Caco-2 (cell line): ENCODE measurements at places on chromosomes 11 and 22. TPM values are rescaled to one million over a fixed set of nuclear protein-coding genes. Genes with fewer than 3 reads are reported as not detected.

GRCh38 chr11:10087186-10087922 is 206.7 kb downstream of the SBF2 start:
- DNase-seq = no peak

GRCh38 chr11:125114518-125114917 is 3.1 kb upstream of the TMEM218 start:
- no peak for DNase-seq

DNA sequence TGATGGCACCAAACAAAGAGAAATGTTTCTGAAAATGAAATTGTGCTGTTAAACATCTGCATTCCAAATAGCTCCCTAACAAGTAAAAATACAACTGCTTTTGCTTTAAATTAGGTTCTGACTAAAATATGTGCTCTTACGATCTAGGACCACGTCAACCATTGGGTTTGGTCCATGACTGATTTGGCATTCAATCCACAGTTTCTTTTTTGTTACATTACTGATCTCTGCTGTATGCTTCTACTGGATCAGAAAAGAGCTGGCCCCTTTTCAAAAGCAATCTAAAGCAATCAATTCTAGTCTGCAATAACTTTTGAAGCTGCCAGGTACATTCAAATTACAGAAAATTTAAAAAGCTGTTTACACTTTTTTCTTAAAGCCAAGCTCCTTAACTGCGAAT is 1047.1 kb upstream of the CCDC90B start:
- no peak for DNase-seq

DNA sequence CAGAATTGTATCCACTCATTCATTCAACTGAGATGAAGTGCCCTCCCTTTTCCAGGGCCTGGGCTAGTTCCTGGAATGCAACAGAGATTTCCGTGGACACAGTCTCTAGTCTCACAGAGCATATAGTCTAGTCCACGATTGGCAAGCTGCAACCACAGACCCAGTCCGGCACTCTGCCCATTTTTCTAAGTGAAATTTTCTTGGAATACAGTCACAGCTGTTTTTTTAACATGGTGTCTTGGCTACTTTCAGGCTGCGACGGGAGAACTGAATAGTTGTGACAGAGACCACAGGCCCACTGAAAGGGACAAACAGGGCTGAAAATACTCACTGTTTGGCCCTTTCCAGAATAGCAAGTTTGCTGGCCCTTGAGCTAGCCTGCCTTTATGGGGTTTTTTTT is 29.2 kb downstream of the ALG12 start:
- no peak for DNase-seq

- DNase-seq = peak; percentile 64
These were observed 26.9 kb downstream of the SUSD2 start for GRCh38 chr22:24208012-24208749.

DNA sequence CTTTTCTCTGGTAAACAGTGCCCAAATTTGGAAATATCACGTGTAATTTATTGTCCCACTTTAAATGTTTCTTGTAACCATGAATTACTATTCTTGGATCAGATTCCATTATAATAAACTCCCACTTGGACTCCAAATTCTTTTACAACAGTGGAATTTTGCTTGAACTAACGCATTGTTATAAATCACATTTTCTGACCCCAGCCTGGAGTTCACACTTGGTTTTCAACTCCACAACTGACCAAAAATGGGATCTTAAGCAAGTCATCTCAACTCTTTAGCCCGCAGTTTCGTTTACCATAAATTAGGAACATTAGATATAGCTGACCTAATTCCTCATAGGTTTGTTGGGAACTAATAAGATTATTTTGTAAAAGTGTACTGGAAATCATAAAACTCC is 336.8 kb upstream of the NCAM1 start:
- no peak for DNase-seq

DNA sequence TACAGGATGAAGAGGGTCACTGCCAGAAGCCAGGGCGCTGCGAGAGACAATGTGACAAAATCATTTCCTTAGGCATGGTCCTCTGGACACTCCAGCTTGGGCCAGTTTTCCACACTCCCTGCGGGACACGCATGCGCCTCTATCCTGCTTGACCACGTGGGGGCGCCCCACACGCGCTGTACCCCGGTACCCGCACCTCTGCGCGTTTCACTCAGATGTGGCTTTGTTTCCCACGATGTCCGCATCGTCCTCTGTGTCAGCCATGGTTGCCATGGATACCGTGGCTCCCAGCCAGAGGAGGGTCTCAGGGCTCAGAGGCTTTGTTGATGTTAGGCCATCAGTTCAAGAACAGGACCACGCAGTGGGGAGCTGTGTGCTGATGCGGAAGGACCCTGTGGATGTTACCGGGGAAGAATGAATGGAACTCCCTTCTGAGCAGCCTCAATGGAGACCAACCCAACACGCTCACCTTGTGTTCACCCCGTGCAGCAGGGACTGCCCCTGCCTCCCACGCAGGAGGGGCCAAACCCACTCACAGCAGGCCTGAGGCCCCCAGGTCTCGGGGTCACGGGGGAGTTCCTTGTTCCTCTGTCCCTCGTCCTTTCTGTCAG is 101.1 kb upstream of the SLC22A12 start:
- peak; percentile 80 for DNase-seq

GRCh38 chr11:130037881-130038585 is 31.7 kb upstream of the APLP2 start:
- no peak for DNase-seq

GRCh38 chr11:125380756-125381445 is 115.2 kb downstream of the FEZ1 start:
- no peak for DNase-seq

DNA sequence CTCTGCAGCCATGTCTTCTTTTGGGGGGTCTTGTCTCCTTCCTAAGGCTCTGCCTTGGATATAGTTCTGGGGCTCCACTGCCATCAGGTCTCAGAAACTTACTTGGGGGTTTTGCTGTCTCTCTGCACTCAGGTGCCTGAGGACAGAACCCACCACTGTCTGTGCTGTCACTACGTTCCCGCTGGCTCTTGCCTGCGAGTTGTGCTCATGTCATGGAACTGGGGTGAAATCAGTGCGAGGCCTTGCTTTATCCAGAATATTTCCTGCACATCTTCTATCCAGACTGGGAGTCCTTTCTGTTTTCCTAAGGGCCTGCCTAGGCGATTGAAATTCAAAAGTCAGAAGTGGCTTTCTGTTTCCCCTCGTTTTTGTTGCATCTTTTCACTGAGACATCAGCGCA is 6.6 kb upstream of the USP2 start:
- no peak for DNase-seq

GRCh38 chr11:27230192-27230572 is 132.8 kb downstream of the CCDC34 start:
- DNase-seq = no peak

DNA sequence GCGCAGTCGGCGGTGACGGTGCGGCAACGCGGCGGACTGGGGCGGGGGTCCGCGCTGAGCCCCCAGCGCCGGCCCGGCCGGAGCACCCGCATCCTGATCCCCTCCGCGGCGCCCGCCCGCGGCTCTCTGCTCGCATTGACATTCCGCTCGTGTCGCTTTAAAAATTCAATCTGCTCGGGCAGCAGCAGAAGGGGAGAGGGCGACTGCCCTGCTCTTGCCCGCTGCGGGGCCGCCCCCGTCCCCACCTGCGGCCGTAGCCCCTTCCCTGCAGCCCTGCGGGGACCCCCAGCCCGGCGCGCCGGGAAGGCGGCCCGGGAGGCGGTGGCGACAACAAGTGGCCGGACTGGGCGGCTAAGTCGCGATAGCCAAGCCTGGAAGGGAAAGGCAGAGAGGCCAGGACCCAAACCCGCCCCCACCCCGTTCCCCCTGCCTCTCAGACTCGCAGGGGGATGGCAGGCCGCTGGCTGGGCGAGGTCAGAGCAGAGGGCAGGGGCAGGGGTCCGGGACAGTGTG is 1.1 kb downstream of the CABP7 start:
- no peak for DNase-seq

DNA sequence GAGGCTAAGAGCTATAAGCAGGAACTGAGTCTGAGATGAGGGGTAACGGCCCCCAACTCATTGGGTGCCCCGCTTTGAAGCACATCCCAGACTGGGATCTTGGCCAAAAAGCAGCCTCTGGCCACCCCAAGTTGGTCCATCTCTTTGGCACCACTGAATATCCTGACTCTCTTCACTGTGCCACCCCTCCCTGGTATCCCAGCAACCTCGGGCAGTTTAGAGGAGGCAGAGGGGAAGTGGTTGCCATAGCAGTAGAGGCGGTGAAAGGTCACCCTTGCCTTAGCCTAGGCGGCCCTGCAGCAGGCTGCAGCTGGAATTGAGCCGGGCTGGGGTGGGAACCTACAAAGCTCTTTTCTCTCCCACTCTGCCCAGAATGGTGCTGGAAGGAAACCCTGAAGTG is 1.1 kb downstream of the PELI3 start:
- DNase-seq = peak; percentile 57

DNA sequence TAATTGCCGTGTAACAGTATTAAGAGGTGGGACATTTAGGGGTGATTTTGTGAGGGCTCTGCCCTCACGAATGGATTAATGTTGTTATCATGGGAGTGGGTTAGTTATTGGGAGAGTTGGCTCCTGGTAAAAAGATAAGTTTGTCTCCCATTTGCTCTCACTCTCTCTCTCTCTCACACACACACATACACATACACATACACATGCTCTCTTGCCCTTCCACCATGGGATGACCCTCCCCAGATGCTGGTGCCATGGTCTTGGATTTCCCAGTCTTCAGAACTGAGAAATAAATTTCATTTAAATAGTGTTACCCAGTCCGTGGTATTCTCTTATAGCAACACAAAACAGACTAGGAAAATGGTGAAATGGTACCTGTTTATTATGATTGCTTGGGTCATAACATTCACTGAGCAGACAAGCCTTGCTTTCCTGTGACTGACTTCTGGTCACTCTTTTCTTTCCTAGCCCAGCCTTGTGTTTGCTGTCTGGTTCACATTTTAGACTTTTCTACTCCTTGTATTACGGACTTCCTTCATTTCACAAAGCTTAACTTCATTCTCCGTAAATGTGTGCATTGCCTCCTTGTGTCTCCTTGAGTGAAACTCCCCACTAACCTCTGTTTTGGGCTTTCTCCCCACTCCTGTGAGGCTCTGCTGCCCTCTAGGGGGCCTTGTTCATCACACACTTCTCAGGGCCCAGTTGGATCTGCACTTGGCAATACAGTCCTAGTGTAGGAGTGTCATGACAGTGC is 206.5 kb upstream of the CTSC start:
- DNase-seq = peak; percentile 91

- no peak for DNase-seq
These were observed 1.2 kb downstream of the GAL3ST3 start for GRCh38 chr11:66047541-66048365.

GRCh38 chr22:26839216-26839615 is 181.8 kb downstream of the MIAT start:
- DNase-seq = no peak

DNA sequence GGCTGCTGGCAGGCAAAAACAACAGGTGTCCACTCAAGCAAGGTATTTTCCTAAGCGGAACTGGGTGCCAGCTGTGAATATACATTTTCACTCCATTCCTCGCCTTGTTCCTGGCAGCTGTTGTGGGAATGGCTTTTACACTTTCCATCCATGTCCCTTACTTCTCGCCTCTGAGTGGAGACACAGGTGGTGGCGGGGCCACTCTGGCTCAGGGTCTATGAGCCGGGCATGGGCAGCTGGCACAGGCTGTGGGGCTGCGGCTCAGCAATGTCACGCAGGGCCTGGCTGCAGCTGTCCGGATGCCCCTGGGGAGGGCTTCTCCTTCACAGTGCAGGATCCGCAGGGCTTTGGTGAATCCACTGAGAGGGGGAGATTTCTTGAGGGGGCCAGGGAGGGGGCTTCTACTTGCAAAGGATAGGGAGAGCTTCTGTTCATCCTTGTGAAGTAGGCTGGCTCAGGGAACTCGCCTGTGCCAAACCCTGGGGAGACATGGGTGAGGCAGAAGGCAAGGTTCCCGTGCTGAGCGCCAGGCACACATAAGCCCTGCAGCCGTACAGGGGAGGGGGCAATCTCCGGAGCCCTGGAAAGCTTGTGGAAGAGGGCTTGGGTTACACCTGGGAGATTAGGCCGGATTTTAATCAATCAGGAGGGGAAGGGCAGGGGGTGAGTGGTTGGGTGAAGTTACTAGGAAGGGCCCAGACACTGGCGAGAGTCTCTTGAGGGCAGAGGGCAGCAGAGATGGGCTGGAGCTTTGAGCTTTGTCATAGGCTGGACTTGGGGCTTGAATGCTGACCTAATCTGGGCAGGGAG is 45.7 kb downstream of the KCNQ1OT1 start:
- no peak for DNase-seq

- no peak for DNase-seq
These were observed 94.6 kb downstream of the IGLL1 start for GRCh38 chr22:23485490-23485889.

- DNase-seq = peak; percentile 95
These were observed at the start of gene CAPN1 for GRCh38 chr11:65181569-65182257. Gene CAPN1 (plus strand): TSS chr11:65181928. CDS start chr11:65182702, 774 bp downstream.

DNA sequence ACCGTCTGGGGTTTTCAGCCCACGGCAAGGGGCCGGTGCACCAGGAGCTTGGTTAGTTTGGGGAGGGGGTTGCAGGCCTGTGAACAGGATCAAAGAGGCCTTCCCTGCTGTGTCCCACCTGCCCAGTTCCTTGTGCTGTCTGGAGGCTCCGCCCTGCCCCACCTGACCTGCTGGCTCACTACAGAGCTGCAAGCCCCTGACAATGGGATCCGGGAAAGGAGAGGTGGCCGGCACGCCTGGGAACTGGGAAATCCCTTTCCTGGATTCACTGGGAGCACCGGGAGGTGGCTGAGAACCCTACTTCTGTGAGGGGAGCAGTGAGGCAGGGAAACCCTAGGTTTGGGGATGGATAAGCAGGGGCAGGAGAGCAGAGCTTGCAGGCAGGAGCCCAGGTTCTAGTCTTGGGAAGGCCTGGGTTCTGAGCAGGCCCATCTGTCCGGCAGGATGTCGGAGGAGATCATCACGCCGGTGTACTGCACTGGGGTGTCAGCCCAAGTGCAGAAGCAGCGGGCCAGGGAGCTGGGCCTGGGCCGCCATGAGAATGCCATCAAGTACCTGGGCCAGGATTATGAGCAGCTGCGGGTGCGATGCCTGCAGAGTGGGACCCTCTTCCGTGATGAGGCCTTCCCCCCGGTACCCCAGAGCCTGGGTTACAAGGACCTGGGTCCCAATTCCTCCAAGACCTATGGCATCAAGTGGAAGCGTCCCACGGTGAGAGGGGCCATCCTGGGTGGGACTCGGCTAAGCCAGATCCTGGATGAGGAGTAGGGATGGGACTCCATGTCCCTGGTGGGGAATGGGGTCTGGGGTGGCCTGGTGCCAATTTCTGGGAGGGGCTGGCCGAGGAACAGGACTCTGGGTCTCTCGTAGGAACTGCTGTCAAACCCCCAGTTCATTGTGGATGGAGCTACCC is 786 bp downstream of the CAPN1 start:
- peak; percentile 68 for DNase-seq

DNA sequence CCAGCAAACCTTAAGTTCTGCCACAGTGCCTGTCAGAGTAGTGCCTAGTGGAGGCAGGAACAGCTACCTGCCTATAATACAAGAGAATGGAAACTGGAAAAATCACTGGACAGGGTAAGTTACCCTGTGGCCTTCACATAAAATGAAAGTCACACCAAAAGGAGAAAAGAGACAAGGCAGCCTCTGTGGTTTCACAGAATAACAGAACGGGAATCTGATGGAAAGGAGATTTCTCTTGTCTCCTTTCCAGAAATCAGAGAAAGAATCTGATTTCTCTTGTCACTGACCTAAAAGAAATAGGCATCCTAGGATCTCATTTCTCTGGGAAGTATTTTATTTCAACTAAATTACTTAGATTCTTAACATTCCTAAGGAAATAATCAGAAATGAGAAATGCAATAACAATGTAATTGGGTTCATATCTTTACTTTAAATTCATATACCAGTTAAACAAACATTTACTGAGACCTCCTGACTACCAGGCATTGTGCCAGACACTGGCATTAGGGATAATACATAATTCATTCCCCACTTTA is 41.6 kb downstream of the PRCP start:
- DNase-seq = no peak

The MMP1 gene
- total RNA-seq = 15.7 and 37.6 TPM in 2 replicates

The RTL10 gene
- total RNA-seq = 27.5 and 29.7 TPM in 2 replicates

The KCNJ11 gene
- 2.3 and 3.4 TPM in 2 replicates for total RNA-seq
